MCF 10A (cell line): ENCODE measurements at places on chromosomes 12 and 14.

GRCh38 chr12:65943388-65944137 lies 119.3 kb downstream of the HMGA2 start:
- no peak for DNase-seq

DNA sequence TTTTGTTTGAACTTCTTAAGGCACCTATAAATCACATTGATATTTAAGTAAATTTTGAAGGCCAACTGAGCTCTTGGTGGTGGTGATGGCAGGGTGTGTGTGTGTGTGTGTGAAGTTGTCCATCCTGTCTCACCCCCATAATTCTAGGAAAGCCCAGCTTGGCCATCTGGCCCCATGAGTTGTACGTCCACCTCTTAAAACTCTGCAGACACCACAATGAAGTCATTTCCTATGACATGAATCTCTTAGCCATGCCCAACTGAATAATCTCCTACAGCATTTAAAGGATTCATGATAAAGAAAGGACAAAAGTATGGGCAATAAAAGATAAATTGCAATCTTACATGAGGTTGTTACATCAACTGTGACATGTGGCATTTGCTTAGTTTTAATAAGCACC lies 123.4 kb downstream of the TTC7B start:
- DNase-seq = no peak

GRCh38 chr12:39341179-39341578 lies 101.7 kb downstream of the KIF21A start:
- no peak for DNase-seq

DNA sequence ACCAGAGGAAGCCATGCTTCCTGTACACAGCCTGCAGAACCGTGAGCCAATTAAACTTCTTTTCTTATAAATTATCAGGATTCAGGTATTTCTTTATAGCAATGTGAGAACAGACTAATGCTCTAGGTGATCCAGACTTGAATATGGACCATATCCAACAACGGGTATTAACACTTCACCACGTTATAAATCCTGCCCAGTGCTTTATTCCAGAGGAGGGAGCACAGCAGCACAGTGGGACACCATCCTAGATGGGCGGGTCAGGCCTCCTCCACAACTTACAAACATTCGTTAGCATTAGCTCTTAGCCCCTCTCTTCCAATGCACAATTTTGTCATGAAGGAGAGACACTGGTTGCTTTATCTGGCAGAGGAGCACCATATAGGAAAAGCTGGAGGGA lies 66.0 kb downstream of the TMCC3 start:
- DNase-seq = no peak

DNA sequence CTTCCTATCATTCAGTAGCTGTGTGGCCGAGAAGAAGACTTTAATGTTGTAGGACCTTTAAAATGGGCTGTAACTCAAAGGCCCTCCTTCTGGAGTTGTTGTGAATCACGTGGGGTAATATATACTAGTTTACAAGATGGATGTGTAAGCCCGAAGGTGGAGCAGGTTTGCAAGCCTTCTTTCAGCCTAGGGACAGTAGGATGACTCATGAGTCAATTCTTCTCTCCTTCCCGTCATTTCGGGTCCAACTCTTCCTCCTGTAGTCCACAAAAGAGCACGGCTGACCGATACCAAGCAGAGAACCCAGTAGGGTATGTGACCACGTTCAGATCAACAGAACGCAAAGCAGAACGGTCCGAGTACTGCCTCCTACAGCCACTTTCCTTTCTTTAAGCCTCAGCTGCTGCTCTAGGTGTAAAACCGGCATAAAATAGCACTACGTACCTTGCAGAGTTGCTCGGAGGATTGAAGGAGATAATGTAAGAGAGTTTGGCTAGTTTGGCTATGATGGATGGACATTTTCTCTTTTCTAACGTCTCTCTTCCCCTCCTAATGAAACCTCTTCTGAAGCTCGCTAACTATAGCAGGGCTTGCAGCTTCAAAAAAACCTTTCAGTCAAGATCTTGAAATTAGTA lies 1.3 kb upstream of the RASSF3 start:
- peak; percentile 86 for DNase-seq

DNA sequence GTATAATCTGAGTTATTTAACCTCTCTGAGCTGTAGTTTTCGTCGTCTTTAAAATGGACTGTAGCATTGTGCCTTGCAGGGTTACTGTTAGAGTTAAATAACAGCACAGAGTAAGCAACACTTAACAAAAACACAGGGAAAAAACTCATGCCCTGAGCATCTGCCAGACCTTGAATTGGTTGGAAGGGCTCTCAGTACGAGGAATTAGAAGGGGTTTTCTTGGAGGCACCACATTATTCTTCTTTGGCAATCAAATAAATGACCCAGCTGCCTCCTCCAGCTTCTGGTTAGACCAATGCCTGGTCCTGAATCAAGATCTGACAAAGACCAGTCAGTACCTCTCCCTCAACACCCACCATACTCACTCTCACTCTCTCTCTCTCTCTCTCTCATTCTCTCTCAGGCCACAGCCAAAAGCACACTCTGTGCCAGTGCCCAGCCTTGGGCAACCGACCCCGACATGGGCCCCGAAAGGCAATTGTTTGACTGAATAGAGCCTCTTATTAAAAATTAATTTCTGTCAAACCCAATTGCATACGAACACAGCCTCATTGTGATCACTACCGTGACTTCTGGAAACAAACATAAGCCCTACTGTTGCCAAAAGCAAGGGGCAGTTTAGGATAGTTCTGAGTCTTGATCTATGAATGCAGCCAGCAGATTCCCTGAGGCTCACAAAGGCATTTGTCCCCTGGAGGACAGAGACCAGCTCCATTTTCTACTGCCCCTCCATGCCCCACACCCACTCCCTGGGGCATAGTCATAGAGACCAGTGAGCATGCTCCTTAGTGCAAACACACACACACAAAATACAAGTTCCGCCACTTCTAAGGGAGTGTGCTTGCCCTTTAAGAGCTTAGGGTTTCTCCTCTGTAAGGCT lies 23.9 kb downstream of the DUSP6 start:
- DNase-seq = no peak

DNA sequence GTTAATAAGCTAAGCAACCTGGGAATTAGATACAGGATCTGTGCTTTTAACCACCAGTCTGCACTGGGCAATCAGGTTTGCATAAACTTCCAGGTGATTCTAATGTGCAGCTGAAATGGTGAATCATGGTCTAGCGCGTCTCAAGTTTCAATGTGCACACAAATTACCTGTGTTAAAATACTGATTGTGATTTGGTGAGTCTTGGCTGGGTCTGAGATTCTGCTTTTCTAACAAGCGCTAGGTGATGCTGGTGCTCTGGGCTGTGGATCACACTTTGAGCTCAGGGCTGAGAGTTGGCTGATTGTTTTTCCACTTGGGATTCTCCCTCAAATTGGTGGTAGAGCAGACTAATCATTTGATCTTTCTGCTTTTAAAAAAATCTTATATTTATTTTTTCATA lies 124.8 kb downstream of the C12orf75 start:
- no peak for DNase-seq

- DNase-seq = peak; percentile 89
Observed at GRCh38 chr12:123094349-123095077, 56.4 kb downstream of the PITPNM2 start.

- peak; percentile 85 for DNase-seq
Observed at GRCh38 chr12:77062846-77063461, 2.4 kb downstream of the E2F7 start.

DNA sequence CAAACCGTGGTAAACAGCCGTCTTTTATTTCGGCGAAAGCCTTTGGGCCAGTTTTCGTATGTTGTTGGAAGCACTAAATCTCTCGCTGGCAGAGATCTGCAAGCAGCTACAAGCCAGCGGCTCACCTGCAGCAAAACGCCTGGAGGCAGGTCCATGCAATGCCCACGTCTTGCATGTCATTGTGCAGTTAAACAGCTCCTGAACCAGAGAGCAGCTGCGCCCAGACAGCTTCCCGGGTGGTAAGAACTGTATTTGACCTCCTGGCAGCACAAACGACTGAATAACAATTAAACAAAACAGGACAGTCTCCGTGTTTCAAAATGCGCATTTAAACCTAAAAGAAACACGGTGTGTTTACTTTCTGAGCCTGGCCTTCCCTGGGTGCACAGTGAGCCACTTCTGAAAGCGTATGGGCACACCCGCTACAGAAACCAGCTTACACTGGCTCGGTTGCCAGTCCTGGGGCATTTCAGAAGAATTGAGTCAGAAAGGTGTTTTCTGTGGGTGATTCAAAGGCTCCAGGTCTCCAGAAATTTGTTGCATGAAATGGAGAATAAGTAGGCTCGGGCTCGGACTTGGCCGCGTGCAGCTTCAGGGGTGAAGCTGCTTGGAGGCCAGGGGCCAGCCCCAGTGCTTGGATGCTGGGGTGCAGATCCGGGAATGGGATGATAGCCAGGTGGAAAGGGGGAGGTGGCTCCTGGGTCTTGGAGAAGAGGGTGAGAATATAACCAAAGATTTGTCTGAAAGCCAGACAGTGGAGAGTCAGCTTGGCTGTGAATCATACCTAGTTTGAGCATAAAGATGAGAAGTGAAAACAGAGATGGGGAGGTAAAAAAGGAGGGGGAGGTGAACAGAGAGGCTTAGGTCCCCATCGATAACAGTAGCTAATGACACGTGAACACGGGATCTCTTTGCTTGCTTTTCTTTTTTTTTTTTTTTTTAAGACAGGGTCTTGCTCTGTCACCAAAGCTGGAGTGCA lies 24.9 kb upstream of the FZD10 start:
- DNase-seq = peak; percentile 69

DNA sequence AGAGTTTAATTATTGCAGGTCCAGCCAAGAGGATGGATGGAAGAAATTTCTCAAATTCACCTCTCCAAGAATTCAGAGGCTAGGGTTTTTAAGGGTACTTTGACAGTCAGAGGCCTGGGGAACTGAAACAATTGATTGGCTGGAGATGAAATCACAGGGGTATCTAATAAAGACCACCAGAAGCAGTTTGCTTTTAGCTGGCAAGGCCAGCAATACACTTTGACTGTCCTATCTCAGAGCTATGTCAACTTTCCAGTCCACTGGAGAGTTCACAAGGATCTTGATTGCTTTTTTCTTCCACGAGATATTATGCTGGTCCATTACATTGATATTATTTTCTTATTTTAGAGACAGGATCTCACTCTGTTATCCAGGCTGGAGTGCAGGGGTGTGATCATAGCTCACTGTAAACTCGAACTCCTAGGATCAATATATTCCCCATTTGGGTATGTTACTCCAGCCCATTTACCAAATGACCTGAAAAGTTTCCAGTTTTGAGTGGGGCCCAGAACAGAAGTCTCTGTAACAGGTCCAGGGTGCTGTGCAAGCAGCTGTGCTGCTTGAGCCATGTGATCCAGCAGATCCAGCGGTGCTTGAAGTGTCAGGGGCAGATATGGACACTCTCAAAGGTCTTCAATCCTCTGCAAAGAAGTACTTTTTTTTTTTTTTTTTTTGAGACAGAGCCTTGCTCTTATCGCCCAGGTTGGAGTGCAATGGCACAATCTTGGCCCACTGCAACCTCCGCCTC lies 17.2 kb upstream of the ATF7 start:
- DNase-seq = no peak

DNA sequence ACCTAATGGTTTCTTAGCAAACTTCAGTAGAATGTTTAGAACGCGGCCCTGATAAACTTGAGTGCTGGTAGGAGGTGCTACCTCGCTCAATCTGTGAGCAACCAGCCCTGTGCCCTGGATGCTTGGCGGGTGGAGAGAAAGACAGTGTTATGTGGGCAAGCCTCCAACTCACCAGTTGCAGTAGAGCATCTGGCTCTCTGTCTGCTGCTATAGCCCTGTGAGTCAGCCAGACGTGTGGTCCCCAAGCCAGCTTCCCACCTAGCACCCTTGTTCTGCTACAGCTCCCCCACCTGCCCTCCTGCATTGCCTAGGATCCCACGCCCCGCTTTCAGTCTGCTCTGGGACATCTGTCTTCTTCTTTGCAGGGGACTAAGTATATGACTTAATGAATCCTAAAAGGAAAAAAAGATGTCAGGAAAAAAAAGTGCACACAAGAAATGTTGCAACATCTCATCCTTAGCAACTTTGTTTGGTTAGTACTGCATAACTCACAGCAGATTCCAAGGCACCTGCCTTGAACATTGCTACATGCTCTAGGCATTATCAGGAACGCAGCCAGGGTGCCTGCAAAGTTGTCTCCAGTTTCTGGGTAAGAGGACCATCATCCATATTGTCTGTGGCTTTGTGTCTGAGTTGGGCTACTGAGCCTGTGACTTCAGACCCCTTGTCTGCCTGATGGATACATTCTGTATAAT lies 13.6 kb downstream of the SNRNP35 start:
- DNase-seq = peak; percentile 65

DNA sequence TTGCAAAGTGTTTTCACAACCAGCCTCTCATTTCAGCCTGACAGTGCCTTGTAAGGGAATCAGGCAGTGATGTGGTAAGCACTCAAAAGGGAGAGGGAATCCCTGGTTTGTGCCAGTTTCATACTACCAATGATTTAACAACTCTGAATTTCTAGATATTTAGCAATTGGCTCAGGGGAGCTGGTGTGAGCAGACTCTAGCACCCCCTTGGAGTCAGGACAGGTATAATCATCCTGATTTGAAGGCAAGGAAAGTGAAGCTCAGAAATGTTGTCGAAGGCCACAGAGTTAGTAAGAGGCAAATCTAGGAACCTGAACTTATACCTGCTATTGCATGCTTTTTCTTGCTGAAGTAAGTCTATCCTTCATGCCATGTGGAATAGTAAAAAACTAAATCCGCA lies 63.1 kb upstream of the DACT1 start:
- DNase-seq = no peak

DNA sequence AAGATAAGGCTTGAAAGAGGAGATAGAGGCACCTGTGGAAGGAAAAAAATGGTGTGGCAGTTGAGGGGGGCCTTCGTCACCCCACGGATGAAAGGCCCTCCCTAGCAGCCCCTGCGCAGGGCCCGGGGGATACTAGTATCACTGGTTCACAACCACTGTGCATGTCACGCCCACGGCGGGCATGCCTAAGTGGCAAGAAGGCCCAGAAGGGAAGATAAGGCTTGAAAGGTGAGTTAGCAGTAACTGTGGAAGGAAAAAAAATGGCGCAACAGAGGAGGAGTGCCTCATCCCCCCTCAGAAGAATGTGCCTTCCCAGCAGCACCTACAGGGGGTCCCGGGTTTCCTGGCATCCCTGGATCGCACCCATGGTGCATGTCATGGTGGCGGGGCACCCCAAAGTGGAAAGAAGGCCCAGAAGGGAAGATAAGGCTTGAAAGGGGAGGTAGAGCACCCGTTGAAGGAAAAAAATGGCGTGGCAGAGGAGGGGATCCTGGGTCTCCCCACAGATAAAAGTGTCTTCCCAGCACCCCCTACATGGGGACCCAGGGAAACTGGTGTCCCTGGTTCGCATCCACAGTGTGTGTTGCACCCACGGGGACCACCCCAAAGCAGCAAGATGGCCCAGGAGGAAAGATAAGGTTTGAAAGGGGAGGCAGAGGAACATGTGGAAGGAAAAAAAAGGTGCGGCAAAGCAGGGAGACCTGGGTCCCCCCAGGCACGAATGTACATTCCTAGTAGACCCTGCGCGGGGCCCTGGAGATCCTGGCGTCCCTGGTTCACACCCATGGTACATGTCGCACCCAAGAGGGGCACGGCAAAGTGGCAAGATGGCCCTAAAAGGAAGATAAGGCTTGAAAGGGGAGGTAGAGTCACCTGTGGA lies 279.2 kb downstream of the ALG10 start:
- no peak for DNase-seq

- peak; percentile 71 for DNase-seq
Observed at GRCh38 chr12:20492251-20492760, 124.0 kb downstream of the PDE3A start.
